ENCODE measurements at places on chromosomes 3 and 15.

DNA sequence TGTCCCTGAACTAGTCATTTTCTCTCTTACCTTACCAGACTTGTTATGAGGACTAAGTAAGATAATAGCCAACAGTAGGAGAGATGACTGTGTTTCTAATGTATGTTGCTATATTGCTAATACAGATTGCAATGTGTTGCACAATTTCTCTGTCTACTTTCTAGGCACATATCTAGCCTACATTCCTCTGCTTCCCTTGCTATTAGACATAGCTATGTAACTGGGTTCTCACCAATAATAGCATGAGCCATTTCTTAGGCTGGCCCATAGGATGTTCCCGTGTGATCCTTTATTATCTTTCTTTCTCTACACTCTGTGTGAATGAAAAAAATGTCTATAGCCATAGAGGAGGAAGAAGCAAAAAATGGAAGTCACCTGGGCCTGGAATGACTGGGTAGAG, 6.8 kb upstream of the LRRN1 start:
- no peak for DNase-seq

- DNase-seq, result no peak
Observed at GRCh38 chr15:44082558-44083157, 112.4 kb downstream of the FRMD5 start.

DNA sequence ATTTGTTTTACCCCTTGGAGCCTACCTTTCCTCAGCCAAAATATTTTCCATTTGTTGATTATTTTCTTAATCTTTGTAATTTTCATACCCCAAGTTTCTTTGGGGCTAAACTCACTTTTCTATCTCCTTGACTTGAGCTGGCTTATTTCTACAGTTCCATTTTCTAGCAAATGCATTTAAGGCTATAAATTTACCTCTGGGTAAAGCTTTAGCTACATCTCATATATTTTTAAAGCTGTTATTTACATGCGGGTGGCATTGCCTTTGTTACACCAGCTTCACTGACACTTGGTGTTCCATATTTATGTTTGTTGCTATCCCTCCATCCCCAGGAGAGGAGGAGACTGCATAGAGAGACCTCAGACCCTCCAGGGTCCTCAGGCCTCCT, 136.3 kb downstream of the NUP210 start:
- no peak for DNase-seq

- DNase-seq, result no peak
Observed at GRCh38 chr15:83193721-83194120, 13.9 kb downstream of the HDGFL3 start.

GRCh38 chr15:71515375-71516186, 294.8 kb upstream of the NR2E3 start:
- DNase-seq, result no peak

DNA sequence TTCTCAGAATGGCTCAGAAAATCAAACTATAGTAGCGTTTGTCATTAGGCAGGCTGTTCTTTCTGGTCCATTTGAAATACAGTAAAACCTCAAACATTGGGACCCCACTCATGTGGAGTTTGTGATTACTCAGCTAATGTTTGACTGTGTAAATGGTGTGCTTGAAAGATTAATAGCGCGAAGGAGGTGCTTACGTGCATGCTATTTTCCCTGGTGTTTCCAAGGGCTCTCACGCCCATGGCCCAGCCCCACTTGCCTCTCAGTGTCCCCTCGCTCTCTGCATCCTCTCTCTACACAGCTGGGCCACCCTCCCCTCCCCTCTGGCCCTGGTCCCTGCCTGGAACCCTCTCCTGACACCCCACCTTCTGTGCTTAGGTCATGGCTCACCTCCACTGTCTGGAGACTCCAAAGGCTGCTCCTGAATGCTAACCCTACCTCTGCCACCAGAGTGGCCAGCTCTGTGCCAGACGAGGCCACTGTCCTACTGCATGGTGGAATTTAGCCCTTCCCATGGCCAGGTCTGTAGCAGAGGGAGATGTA, 194.2 kb downstream of the PLCL2 start:
- DNase-seq, result no peak

GRCh38 chr15:80950291-80951078, 39.1 kb downstream of the MESD start:
- DNase-seq, result no peak

Measured in GF-D8 (cell line).